Nucleus accumbens (tissue), 56 donors: ENCODE measurements at places on chromosomes 6 and 20.

GRCh38 chr20:363319-364078, 16.6 kb downstream of the NRSN2 start:
- no peak for DNase-seq

- DNase-seq: no peak
Observed at GRCh38 chr6:130620338-130620781, 206.8 kb upstream of the SMLR1 start.

DNA sequence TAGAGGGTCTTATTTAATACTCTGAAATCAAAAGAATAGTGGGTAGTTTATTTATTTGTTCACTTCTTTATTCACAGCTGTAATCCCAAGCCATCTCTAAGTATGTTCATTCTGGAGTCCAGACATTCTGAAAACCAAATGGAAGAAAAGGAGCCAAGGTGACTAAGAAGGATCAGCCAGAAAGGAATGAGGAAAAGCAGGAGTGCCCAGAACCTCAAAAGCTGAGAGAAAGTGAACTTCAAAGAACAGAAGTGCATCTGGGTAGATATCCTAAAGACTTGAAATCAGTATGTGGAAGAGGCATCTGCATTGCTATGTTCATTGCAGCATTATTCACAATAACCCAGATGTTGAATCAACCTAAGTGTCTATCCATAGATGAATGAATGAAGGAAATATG, 94.8 kb downstream of the VIP start:
- DNase-seq: no peak

- no peak for DNase-seq
Observed at GRCh38 chr6:41266541-41266940, 19.9 kb downstream of the TREM1 start.

DNA sequence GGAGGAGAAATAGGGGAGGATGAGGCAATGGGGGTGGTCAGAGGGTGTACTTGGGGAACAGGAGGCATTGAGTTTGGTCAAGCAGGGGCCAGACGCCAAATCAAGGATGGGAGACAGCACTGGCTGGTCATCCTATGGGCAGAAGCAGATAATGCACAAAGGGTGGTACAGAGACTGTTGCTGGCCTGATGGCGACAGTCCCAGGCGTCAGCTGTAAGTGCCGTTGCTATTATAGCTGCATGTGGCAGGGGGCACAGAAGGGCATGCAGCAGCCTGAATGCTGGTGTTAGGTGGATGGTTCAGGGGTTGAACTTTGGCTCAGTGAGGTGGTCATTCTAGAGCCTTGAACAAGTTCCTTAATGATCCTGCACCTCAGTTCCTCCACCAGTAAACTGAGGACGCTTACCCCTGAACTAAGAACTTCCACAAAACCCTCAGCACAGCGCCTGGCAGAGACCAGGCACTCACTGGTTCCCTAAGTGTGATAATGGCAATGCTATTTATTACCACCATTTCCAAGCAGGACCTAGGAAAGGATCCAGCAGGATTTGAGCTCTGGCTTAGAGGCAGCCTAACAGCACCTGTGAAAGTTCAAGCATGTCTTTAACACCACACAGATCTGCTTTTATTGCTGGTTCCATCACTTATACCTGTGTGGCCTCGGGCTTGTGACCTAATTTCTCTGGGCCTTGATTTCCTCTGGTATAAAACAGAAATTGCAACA, 162.7 kb downstream of the INSM1 start:
- DNase-seq: peak; percentile 38

DNA sequence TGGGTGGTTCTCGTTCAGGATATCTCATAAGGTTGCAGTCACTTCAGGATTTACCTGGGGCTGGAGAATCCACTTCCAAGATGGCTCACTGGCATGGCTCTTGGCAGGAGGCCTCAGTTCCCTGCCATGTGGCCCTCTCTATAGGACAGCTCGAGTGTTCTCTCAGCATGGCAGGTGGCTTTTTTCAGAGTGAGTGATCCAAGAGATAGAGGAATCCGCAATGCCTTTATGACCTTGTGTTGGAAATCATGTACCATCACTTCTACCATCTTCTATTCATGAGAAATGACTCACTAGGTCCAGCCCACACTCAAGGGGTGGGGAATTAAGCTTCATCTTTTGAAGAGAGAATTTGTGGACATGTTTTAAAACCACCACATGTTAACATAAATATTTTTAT, 37.8 kb downstream of the PPP1R16B start:
- DNase-seq: no peak

DNA sequence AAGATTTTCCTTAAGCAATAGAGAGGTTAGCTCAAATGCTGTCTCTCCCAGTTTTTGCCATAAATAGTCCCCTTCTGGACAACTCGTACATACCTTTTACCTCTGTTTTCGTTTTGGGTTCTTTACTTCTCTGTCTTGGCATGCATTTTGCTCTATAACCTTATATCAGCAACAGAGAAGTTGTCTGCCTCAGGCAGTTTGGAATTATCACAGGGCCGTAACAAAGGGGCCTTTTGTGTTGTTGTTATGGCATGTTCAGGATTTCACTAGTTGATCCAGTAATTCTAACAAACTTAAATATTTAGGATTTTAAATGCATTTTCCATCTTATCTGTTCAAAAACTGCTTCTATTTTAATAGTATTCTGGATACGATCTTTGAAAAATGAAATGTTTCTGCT, 259.8 kb downstream of the CD109 start:
- no peak for DNase-seq

GRCh38 chr6:74891349-74891831, 314.5 kb downstream of the COL12A1 start:
- DNase-seq: no peak

GRCh38 chr6:32439602-32440214, at the start of gene HLA-DRA:
HLA-DRA (plus strand) TSS chr6:32439887; CDS start chr6:32439951, 64 bp downstream.
- no peak for DNase-seq

- no peak for DNase-seq
Observed at GRCh38 chr20:20549704-20550103, 162.7 kb downstream of the RALGAPA2 start.

GRCh38 chr20:49276161-49276960, 1.5 kb downstream of the ZNFX1 start:
- no peak for DNase-seq

- DNase-seq: no peak
Observed at GRCh38 chr20:49704932-49705336, 8.7 kb downstream of the B4GALT5 start.

DNA sequence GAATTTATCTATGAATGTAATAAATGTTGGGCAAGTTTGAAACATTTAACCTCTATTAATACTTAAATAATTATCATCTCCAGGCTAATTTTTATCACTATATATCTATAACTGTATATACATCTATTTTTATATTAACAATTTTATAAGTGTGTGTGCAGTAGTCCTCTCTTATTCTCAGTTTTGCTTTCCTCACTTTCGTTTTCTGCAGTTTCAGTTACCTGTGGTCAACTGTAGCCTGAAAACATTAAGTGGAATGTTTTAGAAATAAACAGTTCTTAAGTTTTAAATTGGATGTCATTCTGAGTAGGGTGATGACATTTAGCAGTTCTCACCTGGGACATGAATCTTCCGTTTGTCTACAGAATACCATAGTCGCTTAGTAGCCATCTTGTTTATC, 379.4 kb upstream of the MAN1A1 start:
- no peak for DNase-seq

DNA sequence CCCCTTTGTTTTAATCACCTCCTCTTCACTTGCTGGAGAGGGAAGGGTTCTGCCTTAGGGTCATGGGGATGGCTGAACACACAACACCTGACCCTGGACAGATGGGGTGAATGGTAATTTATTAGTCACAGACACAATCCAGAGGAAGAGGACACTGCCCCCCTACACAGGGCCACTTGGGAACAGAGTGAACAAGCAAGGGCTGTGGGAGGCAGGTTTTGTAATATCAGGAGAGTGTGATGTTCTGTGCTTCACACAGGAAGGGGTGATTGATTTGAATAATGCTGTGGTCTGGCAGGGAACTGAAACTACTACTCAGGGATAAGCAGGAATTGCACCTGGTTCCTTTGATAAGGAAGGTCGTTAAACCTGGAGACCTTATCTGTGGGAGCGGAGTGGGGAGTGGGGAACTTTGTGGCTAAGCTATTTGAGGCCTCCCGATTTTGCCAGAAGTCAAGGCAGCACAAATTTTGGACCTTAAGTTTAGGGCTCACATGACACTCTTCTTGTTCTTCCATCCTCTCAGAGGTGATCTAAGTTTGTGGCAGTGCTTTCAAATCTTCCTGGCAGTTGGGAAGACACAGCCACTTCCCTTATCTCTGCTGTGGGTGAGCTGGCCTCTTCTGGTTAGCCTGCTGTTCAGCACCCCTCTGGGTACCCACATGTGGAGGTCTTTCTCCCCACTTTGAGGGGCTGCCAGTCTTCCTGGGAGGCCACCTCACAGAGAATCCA, 77.8 kb downstream of the CD164 start:
- no peak for DNase-seq

- DNase-seq: no peak
Observed at GRCh38 chr6:53983301-53983700, 127.9 kb upstream of the MLIP start.

DNA sequence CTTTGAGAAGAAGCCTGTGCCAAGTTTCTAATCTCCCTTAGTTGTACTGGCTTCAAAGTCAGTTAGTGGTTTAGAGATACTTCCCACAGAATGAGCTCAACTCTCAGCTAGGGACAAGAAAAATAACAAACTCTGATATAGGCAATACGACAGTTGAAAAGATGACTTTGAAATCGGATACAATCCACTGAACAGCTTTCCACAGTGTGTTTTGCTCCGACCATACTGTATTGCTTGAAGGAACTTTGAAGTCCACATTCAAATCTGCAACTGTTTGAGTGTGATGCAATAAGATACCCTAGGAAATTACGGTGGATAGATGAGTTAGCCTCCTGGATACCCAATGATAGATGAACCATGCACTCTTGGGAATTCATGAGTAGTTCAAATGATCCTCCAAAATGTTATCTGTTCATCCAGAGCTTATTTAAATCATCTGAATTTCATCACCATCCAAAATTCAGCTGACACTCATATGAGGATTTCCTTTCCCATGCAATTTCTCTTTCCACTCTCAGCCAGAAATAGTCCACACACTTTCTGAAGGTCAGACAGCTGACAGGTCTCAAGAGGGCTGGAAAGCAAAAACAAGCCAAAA, 443.8 kb downstream of the HAO1 start:
- DNase-seq: no peak

DNA sequence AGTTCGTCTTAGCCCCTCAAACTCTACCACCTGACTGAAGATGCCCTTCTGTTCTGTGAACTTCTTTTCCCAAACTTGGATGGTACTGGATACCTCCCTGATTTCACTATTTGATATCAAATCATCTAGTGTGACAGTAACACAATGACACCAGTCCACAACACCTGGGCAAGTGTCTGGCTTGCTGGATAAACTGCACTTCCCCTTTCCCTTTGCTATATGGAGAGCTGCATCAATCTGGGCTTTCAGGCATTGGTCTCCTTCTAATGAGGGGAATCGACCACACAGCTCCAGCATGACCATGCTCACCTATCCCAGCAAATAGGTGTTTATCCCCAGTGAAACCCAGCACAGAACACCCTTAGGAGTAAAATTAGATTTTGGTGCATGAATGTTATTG, 3.1 kb downstream of the F13A1 start:
- no peak for DNase-seq

DNA sequence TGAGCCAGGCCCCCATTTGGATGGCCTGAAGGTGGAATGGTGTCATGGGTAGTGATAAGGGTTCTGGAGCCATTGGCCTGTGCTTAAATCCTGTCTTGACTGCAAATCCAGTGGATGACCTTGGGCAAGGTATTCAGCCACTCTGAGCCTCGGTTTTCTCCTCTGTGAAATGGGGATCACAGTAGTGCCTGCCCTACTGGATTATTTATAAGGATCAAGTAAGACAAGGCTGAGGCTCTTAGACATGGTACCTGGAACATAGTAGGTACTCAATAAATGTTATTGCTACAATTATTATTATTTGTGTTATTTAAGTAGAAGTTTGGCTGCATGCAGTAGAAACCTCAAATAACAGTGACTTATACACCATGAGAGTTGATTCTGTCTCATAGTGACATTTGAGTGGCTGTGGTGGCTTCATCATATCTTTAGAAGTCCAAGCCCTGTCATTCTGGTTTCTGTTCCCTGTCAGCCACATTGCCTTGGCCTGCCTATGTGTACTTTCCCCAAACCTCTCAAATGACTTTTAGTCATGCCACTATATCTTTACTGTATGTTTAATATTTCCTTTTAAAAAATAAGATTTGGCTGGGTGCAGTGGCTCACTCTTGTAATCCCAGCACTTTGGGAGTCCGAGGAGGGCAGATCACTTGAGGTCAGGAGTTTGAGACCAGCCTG, 37.6 kb upstream of the CHMP4B start:
- no peak for DNase-seq

DNA sequence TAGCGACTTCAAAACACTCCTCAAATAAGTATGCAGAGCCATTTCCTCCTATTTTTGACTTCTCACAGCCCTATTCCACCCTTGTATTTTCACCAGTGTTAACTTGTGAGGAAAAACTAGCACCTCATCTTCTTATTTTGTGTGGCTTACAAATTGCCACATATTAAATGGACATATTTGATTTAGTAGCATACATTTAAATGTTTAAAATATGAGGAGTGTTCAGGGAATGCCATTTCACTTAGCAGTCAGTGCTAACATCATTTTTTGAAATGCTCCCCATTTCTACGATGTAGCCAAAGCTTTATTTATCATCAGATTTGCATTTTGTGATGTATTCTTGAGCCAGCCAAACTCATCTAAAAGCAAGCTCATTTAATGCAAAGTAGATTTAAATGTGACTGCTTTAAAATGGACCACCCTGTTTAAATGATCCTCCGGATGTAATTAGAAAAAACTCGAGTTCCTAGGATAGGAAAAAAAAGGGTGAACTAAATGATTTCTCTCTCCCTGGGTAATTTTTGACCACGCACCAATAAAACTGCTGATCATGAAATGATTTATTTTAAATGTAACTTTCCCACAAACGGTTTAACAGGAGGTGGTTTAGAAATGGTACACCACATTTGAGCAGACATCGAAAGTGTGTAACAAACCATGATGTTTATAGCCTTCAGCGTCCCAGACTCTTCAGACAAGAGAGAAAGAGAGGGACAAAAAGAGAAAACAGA, 172.6 kb downstream of the CD83 start:
- no peak for DNase-seq

DNA sequence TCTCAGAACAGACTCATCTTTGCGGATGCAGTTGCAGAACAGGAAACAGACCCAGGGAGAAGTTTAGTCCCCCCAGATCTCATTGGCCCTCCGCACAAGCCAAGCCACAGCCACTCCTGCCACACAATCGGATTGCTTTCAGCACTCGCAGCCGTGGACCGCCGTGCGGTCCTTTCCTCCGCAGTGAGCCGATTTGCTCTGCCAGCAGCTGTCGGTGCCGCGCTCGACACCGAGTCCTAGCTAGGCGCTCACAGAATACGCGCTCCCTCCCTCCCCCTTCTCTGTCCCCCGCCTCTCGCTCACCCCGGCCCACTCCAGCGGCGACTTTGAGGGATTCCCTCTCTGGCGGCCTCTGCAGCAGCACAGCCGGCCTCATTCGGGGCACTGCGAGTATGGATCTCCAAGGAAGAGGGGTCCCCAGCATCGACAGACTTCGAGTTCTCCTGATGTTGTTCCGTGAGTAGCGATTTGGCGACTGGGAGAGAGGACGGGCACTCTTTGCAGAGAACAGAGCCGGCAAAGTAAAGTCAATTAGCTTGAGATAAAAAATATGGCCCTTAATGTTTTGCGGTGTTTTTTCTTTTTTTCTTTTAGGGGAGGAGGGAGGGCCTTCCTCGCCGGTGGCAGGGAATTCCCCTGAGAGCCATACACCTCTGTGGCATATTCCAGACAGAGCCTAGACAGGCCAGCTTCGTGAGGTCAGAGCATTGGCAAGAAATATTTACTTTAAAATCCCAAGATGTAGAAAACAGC, at the start of gene LAMP5:
Gene LAMP5 (plus strand): TSS at position 130 of the 753 bp plus-strand sequence. CDS start 263 bp downstream, at position 393.
- DNase-seq: no peak
